ENCODE measurements at places on chromosomes 7 and 10.

DNA sequence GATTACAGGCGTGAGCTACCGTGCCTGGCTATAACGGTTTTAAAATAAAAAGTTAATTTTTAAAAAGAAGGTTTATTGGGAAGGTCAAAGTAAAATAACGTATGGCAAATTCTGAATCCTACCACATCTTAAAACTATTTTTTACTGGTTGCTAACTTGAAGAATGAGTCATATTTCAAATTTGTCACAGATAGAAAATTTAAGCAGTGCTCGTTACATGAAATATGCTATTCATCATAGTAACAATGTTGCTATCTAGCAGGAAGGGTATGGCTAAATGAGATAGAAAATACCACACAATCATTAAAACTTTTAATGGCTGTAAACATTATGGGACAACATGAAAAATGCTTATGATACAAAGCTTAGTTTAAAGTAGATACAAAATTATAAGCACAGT is 500.5 kb downstream of the PHTF2 start:
- DNase-seq, result no peak

- no peak for DNase-seq
These were observed 101.6 kb downstream of the NKX6-2 start for GRCh38 chr10:132684164-132684891.

DNA sequence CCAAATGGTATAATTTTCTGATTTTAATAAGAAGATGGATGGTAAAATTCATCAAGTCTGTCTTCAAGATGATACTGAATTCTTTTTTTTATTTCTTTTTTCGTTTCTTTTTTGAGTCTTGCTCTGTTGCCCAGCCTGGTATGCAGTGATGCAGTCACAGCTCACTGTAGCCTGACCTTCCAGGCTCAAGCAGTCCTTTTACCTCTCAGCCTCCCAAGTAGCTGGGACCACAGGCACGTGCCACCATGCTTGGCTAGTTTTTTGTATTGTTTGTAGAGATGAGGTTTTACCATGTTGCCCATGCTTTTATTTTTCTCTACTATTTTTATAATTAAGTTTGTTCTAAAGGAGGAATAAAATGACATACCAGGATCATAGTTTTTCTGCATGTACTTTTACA is 52.1 kb upstream of the HELLS start:
- no peak for DNase-seq

GRCh38 chr7:50022991-50023390 is 70.1 kb downstream of the ZPBP start:
- no peak for DNase-seq

DNA sequence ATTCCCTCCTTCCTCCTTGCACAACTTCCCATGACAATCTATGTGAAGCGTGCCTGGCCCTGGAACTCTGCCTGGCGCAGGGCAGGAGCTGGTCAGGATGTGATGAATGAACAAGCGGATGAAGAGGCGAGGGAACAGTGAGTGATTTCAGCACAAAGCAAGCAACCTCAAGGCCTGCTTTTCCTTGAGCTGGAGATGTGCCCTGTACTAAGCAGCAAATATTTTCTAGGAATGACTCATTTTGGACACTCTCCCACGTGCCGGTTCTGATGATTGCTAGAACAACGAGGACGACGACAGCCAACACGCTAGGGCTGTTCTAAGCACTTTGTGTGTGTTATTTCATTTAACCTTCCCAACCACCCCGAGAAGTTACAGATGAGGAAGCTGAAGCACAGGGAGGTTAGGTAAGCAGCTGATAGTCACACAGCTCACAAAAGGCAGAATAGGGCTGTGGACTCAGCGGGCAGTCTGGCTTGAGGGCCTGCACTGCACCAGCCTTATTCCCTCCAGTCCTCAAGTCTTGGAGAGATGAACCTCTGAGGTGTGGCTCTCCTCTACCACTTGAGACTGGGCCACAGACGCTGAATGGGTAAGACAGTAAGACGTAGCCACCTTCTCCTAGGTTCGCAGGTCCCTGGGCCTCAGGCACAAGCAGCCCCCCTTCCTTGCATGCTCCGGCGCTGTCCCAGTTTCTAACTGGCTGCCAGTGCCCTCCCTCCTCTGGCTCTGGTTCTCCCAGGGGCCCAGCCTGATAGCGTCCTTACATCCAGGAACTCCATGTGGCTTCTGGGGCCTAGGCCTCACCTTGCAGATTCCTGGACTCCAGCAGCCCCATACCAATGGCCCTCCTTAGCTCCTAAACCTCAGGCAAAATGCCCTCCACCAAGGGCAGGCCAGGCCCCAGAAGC is 59.0 kb downstream of the YKT6 start:
- DNase-seq, result peak; percentile 84

- DNase-seq, result no peak
These were observed 32.0 kb downstream of the JAKMIP3 start for GRCh38 chr10:132097609-132098377.

DNA sequence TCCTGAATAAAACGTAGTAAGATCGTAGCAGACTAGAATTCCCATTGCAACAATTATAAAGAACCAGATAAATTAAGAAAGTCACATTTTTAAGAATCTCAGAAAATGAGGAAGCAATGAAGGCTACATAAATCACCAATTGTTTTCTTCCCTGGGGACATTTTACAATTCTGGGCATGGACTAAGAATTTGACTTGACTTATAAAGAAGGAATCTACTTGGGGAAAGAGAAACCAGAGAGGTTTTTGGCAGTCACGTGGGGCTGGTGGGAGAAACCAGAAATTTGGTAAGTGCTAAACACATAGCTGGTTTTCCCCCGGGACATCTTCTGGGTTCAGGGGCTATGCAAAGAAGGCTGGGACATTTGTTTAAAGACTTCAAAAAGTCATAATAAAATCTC is 109.8 kb upstream of the IL6 start:
- no peak for DNase-seq

DNA sequence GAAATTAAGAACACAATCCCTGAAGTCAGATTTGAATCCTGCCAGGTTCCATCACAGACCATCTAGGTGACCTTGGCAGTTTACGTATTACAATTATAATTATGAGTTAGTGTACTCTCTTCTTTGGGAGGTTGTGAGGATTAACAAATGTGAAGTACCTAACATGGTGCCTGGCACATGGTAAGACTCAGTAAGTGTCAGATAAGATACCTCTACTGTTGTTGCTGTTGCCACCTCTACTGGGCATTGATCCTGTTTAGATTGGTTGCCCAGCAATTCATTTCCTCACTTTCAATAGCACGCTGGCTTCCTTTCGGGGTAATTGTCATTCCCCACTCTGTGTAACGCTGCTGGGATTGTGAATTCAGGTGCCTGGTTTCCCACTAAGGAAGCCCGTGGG is 31.7 kb upstream of the HGF start:
- DNase-seq, result no peak

GRCh38 chr7:15433151-15433550 is 128.7 kb downstream of the AGMO start:
- DNase-seq, result no peak

DNA sequence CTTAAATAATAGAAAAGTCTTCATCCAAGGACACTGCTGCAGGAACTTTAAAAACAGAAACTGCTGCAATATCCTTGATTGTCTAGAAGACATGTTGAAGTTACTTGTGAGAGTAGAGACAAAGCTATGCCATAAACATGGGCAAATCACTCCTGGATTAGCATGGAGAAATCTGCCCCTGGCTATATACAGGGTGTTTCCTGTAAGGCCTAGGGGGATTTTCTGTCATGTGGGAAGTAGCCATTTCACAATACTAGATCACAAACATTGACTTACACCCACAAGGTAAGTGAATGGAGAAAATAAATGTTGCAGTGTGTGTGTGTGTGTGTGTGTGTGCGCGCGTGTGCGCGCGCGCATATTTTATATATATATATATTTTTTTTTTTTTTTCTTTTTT is 35.2 kb upstream of the PDK4 start:
- DNase-seq, result no peak

- no peak for DNase-seq
These were observed 171.1 kb downstream of the FAM107B start for GRCh38 chr10:14603534-14604102.

DNA sequence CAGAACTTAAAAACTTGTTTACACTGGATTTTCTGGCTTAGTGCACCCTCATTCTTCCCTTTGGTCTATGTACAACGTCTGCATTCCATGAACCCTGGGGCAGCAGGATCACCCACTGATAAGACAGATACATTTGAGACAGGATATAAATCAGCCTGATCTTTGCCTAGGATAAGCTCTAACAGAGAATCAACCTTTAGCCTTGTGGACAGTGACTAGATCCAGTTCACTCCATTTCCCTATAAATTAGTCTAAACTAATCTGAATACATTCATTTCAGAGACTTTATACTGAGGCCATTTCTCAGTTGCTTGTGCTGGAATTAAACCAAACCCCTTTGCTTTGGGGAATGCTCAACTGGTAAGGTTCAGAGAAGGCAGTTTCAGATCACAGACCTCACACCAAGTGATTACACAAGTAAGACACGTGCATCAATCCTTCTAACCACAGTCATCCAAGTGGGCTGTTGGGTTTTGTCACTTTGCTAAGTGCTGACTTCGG is 639.8 kb upstream of the FZD8 start:
- DNase-seq, result no peak

DNA sequence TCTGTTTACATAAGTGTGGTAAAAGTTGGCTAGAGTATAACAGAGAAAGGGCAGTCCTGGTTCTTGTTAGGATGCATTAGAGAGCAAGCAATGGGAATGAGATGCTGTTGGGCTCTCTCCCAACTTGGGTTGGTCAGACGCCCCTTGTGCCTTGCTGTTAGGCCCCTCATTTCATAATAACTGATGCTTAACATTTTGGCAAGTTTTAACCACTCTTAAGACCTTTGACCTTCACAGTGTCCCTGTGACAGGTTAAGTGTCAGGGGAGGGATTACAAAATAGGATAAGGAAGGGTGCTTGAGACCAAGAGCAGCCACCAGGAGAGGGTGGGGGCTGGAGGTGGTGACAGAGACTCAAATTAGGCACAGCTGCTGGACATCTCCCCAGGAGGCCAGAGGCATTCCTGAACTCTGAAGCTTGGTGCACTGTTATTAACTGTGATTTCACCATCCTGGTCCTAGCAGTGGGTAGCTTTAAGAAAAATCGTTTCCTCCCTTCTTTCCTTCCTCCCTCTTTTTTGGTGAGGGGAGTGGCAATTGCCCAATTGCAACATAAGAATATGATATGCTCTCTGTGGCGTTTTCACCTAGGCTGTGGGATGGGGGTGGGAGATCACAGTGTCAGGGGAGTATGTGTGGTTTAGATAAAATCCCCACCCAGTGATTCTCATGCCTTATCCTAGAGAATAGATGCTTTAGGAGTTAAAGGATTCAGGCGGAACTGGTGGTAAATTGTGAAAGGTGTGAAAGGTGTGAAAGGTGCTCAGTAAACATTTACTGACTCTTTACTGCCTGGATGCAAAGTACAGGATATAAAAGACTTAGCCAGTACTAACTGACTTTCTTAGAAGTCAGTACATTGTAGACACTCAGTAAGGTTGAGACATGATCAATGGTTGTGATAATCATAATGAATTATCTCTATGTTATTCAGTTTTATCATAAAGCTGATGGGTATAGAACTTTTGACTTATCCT is 270.5 kb downstream of the BICC1 start:
- peak; percentile 46 for DNase-seq

GRCh38 chr10:28266449-28267224 is 36.2 kb downstream of the MPP7 start:
- DNase-seq, result no peak

DNA sequence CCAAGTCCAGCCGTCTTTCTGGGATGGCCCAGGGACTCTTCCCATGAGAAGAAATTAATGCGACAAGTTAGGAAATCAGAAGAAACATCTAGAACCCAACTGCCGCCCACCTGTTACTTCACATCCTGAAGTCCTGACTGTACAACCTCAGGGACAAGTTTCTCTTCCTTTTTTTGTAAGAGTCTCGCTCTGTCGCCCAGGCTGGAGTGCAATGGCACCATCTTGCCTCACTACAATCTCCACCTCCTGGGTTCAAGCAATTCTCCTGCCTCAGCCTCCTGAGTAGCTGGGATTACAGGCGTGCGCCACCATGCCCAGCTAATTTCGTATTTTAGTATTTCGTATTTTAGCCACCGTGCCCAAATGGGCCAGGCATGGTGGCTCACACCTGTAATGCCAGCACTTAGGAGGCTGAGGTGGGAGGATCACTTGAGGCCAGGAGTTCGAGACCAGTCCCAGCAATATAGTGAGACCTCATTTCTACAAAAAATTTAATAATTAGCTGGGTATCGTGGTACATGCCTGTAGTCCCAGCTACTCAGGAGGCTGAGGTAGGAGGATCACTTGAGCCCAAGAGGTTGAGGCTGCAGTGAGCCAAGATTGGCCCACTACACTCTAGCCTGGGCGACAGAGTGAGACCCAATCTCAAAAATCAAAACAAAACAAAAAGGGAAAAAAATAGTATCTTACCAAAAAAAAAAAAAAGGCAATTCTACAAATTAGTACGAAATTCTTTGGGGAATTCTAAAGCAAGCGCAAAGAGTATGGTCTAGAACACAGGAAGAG is 20.8 kb downstream of the LAT2 start:
- no peak for DNase-seq

GRCh38 chr10:71749396-71749795 is 23.9 kb downstream of the VSIR start:
- no peak for DNase-seq

DNA sequence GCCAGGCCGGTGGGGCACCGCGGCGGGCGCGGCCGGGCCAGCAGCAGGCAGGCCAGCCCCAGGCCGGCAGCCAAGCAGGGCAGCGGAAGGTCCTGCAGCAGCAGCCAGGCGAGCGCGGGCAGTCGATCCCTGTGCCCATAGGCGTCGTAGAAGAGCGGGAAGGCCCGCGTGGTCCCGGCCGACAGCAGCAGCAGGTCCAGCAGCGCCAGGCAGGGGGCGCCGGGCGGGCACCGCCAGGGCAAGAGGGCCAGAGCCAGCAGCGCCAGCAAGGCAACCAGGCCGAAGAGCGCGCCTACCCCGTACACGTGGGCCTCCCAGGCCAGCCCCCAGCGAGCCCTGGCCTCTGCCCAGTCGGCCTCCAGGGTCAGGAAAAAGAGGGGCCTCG is 8.4 kb upstream of the RBM28 start:
- no peak for DNase-seq

DNA sequence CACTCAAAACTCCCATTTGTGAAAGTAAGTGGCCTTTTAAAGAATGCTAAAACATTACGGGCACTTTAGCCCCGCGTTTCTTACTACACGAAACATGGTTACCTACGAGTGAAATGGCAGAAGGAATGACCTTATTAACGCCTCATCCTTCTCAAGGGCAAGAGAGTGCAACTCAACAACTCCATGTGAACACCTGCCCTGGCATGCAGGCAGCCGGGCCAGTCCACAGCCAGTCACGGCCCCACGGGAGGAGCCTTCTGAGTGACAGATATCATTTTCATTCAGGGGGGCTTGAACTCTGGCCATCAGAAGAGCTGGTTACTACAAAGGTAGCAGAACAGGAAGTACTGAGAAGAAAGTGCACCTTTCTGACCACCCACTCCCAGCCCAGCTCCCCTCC is 236.1 kb downstream of the PTPRN2 start:
- DNase-seq, result no peak

Measured in muscle of back (tissue), 13 donors.